ENCODE measurements at places on chromosomes 4 and X. TPM values are rescaled to one million over a fixed set of nuclear protein-coding genes. Genes with fewer than 3 reads are reported as not detected.

GRCh38 chr4:128068918-128069317, 7.8 kb downstream of the LARP1B start:
- DNase-seq: no peak

- no peak for DNase-seq
Observed at GRCh38 chr4:40842318-40842717, 92.6 kb downstream of the NSUN7 start.

DNA sequence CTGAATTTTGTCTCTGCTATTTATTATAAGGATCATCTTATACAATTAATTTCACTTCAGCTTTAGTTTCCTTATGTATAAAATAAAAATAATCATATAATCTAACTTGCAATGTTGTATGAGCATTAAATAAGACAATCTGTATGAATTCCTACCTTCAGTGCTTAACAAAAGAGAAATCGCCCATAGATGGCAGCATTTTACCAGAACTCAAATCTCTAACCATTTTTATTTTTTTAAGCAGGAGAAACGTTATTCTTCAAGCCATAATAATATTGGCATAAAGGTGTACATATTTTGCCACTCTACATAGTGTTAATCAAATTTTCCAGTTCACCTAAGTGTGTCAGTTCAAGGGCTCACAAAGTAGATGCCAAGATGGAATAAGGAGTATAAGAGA, 78.8 kb downstream of the TMEM47 start:
- DNase-seq: no peak

DNA sequence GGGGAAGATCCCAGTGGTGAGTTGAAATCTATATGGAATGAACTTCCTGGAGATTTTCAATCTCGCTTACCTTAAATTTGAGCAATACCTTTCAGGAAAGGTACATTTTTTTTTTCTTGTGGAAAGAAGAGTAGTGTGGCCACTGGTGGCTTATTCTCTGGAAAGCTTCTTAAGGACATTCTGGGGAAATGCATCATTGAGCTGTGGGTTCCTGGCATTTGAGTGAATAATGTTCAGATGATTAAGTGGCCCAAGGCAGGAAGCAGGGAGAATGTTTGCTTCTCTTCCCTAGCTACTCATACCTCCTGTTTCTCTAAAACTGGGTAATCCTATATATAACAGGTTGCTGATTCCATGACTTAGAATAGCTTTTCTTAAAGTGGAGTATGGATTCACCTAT, 31.8 kb downstream of the STAG2 start:
- DNase-seq: no peak

DNA sequence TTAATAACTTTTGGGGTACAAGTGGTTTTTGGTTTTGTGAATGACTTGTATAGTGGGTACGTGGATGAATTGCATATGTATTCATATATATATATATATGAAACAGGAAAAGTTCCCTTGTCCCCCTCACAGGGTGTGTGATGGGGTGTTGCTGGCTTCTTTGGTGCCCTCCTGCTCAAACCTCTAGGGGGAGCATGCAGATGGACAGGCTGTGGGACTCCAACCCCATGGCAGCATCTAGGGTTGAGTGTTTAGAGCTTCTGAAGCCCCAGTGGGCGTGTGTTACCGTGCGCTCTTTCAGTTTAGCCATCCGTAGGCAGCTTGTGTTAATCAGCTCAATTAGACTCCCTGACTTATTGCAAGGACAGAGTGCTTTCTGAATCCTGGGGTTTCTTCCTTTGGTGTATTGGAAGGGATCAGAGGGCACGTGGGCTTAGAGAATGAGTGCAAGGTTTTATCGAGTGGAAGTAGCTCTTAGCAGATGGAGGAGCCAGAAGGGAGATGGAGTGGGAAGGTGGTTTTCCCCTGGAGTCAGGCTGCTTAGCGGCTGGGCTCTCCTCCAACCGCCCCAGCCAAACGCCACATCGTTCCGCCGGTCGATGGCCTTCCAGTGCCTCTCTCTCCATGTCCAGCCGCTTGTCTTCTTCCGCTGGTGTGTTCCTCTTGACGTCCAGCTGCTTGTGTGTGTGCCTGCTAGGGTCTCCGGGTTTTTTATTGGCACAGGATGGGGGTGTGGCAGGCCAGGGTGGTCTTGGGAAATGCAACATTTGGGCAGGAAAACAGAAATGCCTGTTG, 674.4 kb upstream of the LCORL start:
- DNase-seq: peak; percentile 58

DNA sequence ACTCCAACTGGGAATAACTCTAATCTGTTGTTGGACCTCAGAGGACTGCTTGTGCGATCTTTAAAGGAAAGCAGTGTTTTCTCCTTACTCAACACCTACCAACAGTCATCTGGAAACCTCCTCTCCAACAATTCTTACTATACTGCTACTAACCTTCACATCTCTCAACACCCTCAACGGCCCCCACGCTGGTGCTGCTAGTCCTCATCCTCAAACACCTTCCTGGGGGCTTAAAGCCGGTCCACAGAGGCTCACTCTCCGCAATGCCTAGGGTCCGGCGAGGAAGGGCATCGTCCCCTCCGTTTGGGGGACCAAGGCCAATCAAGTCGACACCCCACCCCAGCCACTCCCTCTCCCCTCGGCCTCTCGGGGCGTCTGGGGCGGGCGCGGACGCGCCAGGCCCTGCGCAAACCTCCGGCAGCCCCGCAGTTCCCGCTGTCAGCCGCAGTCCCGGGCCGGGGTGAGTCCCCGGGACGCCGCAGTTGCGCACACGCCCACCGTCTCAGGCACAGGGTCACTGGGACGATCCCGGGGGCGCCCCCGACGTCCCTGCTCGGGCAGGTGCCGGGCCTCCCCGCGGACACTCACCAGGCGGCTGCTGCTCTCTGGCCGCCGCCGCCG, 418 bp downstream of the TAB3 start:
- peak; percentile 21 for DNase-seq

DNA sequence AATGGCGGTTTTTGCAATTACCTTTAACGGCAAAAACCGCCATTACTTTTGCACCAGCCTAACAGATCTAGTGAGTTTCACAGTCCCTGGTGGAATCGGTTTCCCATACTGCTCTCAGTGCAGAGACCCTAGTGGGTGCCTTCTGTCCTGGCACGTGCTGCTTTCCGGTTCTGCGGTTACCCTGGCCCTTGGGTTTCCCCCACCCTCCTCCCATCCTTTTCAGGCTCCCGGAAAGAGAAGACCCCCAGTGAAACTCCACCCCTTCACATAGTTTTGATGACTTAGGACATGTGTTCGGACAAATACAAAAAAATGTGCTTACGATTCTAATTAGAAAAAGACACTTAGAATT, 36.9 kb downstream of the NLGN3 start:
- DNase-seq: no peak

GRCh38 chrX:1487401-1487800, 34.7 kb upstream of the ASMTL start:
- DNase-seq: no peak

GRCh38 chr4:33996075-33996718, 2248.1 kb downstream of the ARAP2 start:
- DNase-seq: no peak

GRCh38 chrX:134548257-134549201, 88.6 kb downstream of the HPRT1 start:
- no peak for DNase-seq

- no peak for DNase-seq
Observed at GRCh38 chr4:164571593-164572390, 182.1 kb upstream of the SMIM31 start.

DNA sequence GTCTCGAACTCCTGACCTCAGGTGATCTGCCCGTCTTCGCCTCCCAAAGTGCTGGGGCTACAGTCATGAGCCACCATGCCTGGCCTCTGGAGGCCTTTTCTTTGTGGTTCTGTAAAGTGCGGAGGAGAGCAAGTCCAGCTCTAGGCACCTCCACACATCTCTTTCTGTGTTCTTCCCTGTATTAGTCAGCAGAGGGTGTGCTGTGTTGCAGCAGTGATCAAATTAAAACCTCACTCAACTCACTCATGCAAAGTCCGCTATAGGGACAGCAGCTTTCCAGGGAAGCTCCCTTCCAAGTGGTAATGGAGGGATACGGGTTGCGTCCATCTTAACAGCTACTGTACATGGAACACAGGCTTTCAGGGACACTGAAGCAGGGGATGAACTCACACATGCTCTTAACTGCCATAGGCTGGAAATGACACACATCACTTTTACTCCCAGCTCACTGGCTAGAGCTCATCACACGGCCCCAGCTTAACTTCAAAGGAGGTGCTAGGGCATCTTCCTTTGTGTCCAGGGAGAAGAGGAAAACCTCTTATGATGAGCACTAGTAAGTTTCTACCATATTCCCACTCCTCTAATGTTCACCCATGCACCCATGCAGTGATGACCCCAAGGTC, 36.0 kb upstream of the CCNG2 start:
- DNase-seq: no peak

DNA sequence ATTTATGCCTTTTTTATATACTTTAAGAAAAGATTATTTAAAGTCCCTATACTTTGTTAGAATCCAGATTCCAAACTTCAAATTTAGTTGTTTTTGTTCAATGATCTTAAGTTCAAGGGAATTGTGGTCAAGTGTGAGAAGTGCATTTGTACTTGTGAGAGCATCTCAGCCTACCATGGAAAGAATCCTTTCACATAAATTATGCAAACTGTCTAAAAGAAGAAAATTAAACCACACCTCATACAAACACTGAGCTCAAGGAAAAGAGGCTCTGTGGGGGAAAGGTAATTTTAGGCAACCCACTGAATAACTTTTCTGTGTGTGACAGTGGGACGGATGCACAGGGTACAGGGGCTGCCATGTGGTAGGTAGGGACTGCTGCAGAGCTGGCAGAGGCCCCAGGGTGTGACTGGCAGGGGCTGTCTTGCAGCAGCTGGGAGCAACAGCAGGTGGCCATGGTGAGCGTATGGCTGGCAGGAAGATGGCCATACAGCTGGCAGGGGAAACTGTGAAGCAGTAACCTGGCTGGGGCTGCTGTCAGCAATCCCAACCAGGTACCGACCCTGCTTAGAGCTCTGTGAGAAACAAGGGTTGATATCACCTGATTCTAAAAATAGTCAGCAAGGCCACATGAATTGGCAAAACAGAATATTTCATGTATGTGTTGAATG, 130.6 kb downstream of the UGT8 start:
- DNase-seq: no peak

FANCB gene
- 0.46 TPM for total RNA-seq

RBMXL3 gene
- total RNA-seq: not detected

NOA1 gene
- 27.2 TPM for total RNA-seq
